Skin of body (tissue), 3 donors: ENCODE measurements at places on chromosomes 4 and X. TPM values are rescaled to one million over a fixed set of nuclear protein-coding genes. Genes with fewer than 3 reads are reported as not detected.
A peak's percentile ranks its signal among the peaks of the same experiment; 100 is the strongest.

The MAGEA1 gene
- not detected for total RNA-seq

The JCHAIN gene
- total RNA-seq = 2.2 TPM

The GUCY1A1 gene
- 15.1 TPM for total RNA-seq

The AMER1 gene
- 4.7 TPM for total RNA-seq

The CT45A9 gene
- not detected for total RNA-seq

The NALF2 gene
- total RNA-seq = 0.10 TPM

The RHOXF2B gene
- total RNA-seq = not detected

The NR0B1 gene
- total RNA-seq = not detected

DNA sequence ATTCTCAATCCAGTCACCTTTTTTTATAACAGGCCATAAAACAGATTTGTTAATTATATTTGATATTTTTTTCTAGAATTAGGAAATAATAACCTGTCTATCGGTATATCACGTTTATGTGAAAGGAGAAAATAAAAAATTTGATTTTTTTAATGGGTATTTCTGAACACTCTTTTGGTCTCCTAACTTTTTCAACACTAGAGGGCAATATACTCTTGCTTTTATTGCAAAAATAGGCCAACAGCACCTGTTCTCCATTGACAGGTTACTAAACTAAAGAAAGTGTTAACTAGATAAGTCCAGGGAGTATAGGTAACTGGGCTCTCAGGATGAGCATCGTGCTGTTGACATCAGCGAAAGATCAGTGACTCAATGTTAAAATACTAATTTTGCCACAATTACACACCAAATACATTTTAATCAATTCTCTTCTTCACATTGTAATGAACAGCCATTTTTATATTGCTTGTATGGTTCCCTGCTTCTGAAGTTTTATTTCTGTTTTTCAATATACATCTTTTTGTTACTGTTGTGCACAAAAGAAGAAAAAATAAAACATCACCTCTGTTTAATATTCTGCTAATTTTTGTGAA is 22.8 kb downstream of the NDST4 start:
- no peak for DNase-seq

DNA sequence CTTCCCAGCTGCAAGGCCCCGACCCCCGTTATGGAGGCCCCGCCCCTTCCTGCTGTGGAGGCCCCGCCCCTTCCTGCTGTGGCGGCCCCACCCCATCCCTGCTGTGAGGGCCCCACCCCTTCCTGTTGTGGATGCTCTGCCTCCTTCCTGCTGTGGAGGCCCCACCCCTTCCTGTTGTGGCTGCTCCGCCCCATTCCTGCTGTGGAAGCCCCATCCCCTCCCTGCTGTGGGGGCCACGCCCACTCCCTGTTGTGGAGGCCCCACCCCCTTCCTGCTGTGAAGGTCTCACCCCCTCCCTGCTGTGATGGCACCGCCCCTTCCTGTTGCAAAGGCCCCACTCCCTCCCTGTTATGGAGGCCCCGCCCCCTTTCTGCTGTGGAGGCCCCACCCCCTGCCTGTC is 104.9 kb upstream of the PSAPL1 start:
- no peak for DNase-seq

GRCh38 chr4:81796790-81797528 is 325.3 kb upstream of the RASGEF1B start:
- no peak for DNase-seq

GRCh38 chr4:70515367-70516250 is 2.8 kb upstream of the AMTN start:
- peak; percentile 1 for DNase-seq

- DNase-seq = no peak
These were observed 348.1 kb upstream of the ATOH1 start for GRCh38 chr4:93480452-93480851.

DNA sequence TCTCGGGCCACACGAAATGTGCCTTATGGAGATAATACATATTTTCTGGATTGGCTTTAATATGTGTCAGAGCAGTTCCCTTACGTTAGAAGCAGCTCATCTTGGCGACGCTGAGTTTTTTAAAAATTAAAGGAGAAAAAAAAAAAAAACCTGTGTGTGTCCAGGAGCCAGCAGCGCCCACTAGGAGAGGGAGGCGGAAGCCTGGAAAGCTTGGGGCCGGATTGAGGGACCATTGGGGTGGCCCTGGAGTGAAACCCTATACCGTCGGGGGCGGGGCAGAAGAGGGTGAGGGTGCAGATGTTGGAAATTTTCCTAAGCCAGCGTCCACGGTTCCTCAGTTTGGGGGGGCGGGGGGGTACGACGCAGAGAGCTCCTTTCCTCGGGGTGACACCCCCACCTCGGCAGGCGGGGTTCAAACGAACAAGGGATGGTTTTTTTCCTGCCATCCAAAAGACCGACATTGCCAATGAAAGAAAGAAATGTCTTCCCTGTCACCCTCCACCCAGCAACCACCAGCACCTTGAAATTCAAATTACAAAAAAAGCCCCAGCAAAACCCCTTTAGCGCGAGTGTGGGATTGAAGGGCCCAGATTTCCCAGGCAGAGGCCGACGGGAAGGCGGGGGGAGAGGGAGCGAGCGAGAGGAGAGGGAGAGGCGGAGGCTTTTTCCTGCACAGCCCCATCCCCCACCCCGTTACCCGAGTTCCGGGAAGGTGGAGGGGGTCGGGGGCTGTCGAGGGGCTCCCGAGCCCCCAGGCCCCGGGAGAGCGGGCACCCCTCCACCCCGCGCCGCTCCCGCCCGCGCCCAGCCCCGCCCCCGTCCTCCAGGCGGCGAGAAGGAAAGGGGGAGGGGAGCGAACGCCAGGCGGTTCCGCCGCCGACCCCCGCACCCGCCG is 859 bp downstream of the SMARCA1 start:
- DNase-seq = peak; percentile 31

DNA sequence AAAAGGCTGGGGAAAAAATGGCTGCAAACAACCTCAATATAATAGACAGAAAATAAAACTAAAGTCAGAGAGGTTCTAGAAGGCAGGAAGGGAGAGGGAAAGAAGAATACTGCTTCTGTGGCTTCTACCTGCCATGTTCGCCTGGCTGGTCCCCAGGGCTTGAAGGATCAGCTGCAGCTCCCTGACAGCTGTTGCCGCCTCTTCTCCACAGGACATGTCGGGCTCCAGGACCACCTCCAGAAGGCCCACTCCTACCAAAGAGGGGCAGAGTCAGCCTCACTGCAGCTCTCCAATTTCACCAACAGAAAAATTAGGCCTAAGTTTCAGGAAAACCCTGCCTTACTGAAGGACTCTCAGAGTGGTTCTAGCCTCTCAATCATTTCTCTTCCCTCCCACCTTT is 44.9 kb downstream of the GATB start:
- DNase-seq = no peak

DNA sequence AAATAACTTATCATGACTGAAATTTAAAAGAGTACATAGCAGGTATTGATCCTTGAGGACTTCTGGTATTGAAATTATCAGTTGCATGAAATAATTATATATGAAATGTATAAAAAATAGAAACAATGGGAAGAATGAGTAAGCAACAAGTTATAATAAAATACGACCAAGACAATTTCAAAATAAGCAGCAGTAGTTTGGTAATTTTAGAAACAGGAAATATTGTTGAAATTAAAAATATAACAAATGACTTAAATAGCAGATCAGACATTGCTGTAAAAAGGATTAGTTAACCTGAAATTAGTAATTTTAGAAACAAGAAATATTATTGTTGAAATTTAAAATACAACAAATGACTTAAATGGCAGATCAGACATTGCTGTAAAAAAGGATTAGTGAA is 152.3 kb downstream of the BTC start:
- DNase-seq = no peak

GRCh38 chr4:108034565-108034964 is 44.9 kb downstream of the HADH start:
- DNase-seq = no peak

DNA sequence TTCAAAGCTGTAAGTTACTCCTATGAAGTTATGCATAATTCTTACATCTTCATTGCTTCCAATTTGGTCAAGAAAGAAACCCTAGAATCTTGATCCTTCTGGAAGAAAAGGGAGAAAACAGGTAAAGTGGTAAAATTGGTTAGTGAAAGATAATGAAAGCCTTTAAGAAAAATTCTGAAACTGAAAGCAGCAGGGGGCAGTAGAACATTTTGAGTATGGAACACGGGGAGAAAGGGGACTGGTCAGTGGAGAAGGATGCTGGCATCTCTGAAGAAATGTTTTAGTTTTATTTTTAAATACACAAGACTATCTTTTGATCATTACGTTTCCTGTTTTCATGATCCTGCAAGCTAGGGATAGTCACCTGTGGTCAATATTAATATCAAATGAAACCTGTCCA is 54.3 kb downstream of the SLIT2 start:
- DNase-seq = no peak

DNA sequence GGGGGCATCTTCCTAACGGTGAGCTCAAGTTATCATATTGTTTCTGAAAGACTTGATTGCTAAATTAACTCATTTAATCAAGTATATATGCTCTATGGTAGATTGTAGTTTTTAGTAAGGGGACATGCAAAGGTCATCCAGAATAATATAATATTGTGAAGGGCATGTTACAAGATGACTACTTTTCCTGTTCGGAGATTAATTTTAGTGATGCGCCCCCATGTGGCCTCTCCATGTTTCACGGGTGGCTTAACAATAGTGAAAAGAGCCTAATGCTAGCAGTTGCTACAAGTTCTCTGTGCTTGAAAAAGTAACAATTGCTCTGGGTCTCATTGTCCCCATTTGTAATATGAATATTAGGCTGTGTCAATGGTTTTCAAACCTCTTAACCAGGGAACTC is 12.2 kb downstream of the SMPX start:
- DNase-seq = no peak
